ENCODE measurements at places on chromosomes 16 and 17.

DNA sequence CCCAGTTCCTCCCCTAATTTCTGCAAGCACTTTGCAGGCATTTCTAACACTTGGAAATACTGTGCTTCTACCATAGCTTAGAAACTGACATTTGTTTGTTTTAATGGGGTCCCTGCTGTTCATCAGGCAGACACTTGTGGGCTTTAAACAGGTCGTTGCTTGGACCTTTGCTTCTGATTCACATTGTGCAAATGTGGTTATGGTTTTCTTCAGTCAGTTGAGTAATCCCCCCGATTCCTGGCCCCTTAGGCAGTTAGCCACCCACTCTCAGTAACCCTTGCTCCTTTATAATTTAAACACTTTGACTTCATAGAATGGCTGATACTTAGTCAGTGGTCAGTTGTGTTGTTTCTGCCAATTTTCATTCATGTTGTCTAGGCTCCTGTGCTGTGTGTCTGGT lies 39.4 kb downstream of the SLC47A1 start:
- no peak for DNase-seq

GRCh38 chr16:84881702-84882521 lies 62.1 kb downstream of the CRISPLD2 start:
- DNase-seq = no peak

- DNase-seq = no peak
These were observed 264.1 kb downstream of the ZFHX3 start for GRCh38 chr16:72783716-72784318.

DNA sequence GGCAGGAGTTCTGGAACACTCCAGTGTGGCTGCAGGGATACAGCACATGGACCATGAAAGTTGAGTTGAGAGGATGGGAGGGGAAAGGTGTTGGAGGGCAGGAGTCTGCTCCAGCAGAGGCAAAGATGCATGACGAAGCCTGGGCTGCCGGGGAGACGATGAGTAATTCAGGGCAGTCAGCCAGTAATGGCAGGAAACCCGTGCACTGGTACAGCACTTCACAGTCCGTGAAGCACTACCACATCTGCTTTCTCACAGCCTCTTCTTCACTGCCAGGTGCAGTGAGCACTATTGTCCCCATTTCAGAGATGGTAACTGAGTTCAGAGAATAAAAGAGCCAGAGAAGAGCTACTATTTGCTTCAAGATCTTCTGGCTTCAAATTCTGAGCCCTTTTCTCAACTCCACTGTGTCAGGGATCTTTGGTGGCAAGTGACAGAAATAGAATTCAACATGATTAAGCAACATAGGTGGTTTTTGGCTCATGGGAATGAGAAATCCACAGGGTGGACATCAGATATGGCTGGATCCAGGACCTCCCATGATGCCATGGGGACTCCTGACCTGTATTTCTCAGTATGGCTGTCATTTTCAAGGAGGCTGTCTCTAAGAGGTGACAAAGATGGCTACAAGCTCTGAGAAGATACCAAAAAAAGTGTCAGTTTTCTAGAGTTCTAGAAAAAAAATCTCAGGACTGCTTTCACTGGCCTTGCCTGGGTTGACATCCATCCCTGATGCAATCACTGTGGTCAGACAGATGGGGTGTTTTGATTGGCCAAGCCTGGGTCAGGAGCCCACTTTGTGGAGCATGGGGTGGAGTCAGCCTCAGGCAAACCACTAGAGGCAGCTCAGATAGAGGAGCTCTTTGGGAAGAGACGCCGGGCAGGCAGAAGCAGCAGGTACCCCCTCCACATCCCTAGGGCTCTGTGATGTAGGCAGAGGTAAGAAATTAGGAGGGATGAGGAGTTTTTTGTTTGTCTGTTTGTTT lies 24.7 kb downstream of the IL21R start:
- DNase-seq = no peak

- no peak for DNase-seq
These were observed 195.5 kb downstream of the RAB11FIP4 start for GRCh38 chr17:31586946-31587345.

Data from NCI-H1105 (cell line).